ENCODE measurements at places on chromosomes 11 and 22. TPM values are rescaled to one million over a fixed set of nuclear protein-coding genes. Genes with fewer than 3 reads are reported as not detected.
A peak's percentile ranks its signal among the peaks of the same experiment; 100 is the strongest.

GRM5 gene
- total RNA-seq = not detected

OR52E4 gene
- not detected for total RNA-seq

CBLIF gene
- not detected for total RNA-seq

DNA sequence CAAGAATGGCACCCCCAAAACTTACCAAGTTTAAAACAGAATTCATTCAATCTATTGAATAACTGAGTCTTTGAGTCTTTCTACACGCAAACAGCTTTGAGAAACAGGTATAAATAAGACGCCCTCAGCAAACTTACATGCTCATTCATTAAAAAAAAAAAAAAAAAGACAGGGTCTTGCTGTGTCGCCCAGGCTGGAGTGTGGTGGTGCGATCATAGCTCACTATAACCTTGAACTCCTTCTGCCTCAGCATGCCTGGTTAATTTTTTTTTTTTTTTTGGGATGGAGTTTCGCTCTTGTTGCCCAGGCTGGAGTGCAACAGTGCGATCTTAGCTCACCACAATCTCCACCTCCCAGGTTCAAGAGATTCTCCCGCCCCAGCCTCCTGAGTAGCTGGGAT lies 6.1 kb downstream of the PRR14L start:
- DNase-seq = no peak

APOL1 gene
- total RNA-seq = 1.0 TPM

- no peak for DNase-seq
Measured at GRCh38 chr22:50298937-50299784, 8.3 kb downstream of the PLXNB2 start.

DNA sequence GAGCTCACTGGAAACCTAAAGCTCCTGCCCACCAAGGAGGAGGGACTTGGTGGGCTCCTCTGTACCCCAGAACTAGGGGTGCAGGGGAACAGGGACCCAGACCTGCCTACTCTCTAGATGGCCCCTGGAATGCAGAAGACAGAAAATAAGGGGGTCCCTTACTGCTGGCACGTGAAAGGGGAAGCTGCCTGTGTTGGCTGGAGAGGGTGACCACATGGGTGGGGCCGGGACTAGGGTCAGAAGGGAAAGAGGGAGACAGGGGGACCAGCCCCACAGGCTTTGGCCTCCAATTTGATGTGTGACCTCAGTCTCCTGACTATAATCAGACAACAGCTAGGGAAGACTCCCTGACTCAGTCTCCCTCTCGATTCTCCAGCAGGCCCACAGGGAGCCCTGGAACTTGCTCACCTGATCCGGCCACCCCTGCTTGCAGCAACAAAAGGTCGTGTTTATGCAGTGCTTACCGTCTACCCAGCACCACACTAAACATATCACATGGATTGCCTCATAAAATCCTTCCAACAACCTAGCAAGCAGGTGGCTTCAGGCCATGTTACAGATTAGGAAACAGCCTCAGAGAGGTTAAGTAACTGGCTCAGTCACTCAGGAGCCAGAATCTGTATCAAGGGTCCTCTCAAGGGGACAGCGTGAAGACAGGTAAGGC lies 10.2 kb downstream of the ARAP1 start:
- DNase-seq = no peak

DNA sequence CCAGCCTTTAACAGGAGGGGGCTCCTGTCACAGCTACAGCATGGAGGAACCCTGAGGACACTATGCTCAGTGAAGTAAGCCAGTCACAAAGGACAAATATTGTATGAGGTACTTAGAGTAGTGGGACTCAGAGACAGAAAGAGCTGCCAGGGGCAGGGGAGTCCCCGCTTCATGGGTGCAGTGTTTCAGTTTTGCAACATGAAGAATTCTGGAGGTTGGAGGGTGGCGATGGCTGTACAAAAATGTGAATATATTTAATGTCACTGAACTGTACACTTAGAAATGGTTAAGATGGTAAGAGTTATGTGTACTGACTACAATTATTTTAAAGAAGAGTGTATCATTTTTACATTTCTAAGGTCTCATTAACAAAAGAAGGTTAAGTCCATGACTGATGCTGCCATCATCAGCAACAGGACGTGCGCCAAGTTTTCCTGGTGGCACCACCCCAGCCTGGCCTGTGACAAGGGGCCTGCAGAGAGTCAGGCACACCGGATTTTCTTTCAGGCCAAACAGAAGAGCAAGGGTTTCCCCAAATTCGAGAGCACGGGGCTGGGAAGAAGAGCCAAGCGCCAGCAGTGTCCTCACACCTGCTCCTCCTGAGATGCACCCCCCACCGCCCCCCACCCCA lies 22.1 kb downstream of the YPEL1 start:
- DNase-seq = no peak

DNA sequence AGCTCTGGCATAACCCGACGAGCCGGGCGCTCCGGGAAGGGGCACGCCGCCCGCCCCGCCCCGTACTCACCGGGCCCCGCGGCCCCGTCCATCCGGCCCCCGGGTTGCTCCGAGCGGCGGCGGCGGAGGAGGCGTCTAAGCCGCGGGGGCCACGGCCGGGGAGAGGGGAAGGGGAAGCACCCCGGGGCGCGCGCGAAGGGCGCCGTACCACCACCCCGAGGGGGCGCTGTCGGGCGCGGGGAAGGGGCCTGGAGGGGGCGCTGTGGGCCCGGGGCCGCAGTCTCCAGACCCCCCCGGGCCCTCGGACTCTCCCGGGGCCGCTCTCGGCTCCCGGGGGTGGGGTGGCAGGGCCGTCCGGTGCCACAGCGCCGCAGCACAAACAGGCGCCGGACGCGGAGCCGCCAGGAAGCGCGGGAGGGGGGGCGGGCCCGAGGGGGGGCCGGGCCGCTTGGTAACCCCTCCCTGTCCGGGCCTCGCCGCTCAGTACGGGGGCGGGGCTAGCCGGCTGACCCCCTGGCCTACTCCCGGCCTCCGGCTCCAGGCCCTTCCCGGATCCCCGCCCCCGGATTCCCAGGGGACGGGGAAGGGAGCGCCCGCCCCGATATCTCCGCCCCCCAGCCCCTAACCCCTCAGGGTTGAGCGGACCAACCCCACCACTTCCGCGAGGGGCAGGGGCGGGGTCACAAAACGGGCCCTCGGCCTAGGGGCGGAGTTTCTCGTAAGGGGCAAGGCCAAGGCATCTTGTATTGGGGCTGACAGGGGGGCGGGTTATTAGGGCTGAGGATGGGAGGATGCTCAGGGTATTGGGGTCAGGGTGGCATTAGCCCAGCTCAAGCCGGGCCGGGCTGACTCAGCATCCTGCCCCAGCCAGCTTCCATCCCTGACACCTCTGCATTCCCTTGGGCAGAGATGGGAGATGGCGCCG lies at the start of the genes EML3 and ROM1:
TSS of gene EML3 (minus strand) at position 410 of the 925 bp plus-strand sequence. CDS start at position 92, 318 bp downstream.
TSS of gene ROM1 (plus strand) at position 892 of the 925 bp plus-strand sequence. CDS start at position 917, 25 bp downstream.
- DNase-seq = peak; percentile 90

SNX32 gene
- total RNA-seq = 0.36 TPM

DNA sequence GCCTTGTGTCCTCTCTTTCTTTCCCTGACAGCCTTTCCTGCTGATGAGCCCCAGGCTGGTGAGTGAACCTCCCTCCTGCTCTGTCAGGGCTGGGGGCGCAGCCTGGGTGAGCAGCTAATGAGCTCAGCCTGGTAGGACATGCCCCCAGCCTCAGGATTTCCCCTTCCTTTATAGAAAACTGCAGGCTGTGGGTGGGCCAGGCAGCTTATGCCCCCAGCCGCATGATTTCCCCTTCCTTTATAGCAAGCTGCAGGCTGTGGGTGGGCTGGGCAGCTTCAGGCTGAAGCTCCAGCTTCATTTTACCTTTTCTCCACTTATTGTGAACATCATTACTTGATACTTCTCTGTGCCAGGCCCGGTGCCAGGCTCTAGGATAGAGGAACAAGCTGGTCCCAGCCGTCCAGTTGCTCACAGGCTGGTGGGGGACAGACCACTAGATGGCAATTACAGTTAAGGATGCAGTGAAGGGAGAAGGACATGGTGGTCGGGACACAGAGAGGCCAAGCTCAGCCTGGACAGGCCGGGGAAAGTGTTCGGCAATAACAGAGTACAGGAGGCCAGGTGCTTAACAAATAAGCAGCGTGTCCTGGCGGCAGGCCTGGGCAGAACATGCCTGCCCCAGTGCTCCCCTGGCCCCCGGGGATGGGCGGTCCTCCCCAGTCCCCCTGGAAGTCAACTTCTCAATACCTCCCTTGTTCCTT lies 5.3 kb downstream of the LGALS12 start:
- DNase-seq = peak; percentile 56

DNA sequence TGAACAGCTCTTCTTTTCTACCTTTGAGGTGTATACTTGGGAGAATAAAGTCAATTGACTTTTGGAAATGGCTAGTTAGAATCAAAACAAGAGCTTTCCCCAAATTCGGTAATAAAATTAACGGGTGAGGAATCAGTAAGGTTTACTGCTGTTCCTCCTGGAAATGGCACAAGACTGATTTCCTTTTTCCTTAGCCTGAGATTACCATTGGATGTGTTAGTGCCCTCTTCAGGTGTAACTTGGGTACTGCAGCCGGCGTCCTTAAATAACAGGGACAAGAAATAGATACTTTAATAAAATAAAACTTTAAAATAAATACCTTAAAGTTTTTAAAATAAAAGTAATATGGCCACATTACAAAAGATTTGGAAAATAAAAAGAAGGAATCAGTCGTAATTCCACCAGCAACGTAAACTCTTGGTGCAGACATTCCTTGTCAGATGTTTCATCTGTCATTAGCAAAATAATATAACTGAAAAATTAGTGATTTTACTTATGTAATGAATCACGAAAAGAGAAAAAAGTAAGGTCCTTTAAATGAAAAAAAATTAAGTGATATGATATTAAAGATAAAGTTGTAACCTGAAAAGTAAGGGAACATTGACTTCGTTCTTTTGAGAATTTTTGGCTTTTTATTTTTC lies 29.7 kb downstream of the ZFTA start:
- peak; percentile 82 for DNase-seq

DNA sequence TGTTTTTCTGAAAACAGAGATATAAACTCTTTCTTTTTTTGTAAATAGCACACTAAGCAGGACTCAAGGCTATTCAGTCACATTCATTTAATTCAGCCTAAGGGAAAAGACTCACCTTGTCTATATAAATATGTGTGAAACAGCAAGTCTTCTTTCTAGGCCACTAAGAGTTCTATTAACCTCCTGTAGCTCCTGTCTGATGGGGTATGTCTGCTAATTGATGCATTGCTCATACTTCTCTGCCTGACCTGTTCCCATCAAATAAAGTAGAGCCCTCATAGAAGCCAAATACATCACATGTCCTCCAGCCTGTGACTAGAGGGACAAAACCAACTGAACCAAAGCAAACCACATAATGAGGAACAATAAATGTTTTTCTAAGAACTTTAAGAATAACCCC lies 68.2 kb downstream of the MSANTD4 start:
- no peak for DNase-seq

DNA sequence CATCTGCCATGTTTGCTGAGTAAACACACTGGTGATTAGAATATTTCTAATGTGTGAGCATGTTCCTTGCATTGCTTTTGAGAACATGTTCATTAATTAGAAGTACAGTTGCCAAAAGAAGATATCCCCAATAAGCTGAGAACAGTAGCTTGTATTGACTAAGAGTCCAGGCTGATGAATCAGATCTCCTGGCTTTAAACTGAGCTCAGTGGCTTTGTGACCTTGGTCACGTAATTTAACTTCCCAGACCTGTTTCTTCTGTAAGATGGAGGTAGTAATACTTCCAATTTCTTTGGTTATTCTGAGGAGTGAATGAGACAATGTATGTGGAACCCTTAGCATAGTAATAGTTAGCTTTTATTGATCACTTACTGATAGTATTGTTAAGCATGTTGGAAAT lies 61.9 kb downstream of the CYB5R2 start:
- no peak for DNase-seq

DNA sequence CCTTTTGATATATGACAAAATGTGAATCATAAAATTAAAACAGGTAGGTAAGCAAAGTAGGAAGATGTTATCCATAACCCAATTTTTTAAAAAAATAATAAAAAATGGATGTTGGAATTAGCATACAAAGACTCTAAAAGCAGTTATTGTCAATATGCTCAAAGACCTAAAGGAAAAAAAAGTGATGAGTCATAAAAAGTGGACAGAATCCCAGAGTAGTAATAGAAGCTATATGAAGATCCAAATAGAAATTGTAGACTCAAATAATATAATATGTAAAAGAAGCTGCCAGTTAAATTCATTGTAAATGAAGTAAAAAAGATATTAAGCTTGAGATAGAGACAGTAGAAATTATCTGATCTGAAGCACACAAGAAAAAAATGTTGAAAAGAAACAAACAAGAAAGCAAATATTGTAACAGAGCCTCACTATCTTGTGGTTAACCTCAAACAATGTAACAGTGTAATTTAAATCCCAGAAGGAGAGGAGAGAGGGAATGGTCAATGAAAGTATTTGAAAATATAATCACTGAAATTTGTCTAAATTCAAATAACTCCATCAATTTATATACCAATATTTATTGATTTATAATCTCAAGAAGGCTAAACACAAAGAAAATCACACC lies 773.4 kb upstream of the RAG2 start:
- DNase-seq = no peak

DNA sequence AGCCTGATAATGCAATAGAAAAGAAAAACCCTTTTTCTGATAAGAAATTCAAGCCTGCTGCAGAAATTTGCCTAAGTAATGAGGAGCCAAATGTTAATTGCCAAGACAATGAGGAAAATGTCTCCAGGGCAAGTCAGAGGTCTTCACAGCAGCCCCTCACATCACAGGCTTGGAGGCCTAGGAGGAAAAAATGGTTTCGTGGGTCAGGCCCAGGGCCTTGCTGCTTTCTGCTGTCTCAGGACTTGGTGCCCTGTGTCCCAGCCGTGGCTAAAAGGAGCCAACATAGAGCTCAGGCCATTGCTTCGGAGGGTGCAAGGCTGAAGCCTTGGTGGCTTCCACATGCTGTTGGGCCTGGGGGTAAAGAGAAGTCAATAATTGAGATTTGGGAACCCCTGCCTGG lies 131.3 kb downstream of the LARGE1 start:
- no peak for DNase-seq

LARGE1 gene
- 22.6 TPM for total RNA-seq

FXYD2 gene
- not detected for total RNA-seq

DNA sequence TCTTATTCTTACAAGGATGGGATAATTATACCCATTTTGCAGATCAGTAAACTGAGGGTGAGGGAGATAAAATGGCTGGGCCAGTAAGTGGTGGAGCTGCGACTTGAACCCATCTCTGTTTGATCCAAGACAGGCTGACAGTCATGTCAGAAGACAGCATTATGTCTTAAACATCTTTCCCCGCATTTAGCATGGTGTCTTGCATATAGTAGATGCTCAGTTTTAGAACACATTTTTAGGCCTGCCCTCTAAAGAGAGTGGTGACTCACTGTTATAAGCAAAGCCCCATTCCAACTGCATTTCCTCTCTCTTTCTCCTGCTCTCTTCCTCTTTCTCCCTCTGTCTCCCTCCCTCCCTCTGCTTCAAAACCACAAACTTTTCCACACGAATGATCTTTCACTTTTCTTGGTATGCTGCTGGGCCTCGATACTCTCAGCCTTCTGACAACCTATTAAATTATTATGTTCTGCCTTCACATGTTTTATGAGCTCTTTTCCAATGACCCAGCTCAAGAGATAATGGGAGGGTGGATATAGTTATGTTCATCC lies 25.2 kb downstream of the CWC15 start:
- peak; percentile 35 for DNase-seq

P2RY2 gene
- 3.4 TPM for total RNA-seq

DNA sequence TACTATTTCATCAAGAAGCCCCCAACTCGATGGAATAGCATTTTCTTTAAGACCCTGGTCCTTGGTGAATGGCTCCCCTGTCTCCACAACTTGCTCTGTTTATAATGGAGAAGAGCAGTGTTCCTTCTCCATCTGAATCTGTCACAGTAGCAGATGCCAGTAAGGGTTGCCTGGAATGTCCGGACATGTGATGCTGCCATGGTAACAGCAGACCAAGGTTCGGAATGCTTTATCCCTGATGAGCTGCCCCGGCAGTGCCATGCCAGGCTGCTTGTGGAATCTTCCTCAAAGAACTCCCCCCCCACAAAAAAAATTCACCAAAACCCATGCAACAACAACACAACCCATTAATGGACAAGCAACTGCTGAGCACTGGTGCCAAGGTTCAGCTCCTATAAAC lies 72.5 kb downstream of the KCNC1 start:
- peak; percentile 86 for DNase-seq

Measured in myocyte (in vitro differentiated cells).